ENCODE measurements at places on chromosomes 16 and 17.

GRCh38 chr16:83023640-83024039 is 396.9 kb downstream of the CDH13 start:
- no peak for DNase-seq

GRCh38 chr16:56675685-56676210 is 6.1 kb downstream of the MT1H start:
- no peak for DNase-seq

DNA sequence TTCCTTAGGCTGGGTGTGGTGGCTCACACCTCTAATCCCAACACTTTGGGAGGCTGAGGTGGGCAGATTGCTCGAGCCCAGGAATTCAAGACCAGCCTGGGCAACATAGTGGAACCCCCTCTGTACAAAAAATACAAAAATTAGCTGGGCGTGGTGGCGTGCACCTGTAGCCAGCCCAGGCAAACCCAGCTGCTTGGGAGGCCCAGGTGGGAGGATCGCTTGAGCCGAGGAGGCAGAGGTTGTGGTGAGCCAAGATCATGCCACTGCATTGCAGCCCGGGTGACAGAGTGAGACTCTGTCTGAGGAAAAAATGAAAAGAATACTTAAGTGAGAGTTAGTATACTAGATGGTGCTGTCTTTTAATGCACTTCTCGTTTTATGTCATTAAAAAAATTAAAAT is 15.1 kb downstream of the PPM1D start:
- DNase-seq: no peak

DNA sequence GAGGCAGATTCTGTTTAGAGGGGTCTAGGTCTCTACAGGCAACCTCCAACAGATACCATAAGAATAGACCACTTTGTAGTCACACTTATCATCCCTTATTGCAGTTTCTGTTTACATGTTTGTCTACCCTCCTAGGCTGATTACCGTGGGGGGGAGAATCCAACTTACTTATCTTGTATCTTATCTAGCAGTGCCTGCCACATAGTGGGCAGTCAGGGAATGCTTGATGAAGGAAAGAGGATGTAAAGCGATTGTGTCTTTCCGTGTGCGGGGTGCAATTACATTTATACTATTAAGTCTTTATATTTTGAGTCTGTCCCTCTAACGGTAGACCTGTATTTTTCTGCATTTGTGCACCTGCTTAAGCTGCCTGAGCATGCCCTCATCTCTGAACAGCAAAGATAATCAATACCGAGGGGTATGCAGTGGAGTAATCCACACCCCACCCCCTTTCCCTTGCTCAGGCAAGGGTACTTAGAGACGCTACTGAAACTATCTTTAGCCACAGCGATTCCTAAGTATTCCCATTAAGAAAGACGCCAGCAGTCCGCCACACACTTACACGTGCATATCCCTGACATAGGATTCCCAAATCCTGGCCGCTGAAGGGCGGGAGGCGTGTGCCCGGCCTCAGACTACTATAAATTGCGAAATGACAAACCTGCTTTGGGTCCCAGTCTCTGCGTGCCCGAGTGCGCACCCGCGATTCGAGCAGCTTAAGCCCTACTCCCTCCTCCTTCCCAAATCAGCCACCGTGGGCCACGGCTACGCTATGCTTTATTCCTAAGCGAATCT is 635 bp upstream of the AATF start:
- no peak for DNase-seq

DNA sequence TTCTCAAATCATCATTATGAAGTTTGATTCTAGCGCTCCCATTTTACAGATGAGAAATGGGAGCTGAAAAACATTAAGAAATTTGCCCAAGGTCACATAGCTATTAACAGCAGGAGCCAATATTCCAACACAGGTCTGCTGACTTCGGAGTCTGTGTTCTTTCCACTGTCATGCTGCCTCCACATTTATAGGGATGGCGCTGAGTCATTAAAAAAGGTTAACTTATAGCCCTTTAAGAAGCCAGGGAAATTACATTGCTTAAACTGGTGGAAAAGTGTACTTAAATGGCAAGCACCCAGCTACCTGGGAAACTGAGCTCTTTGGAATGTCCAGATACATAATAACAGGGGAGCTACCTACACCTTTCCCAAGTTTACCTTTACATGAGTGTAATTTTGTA is 65.0 kb downstream of the TBX4 start:
- no peak for DNase-seq

GRCh38 chr17:57946798-57947358 is 8.3 kb downstream of the CUEDC1 start:
- peak; percentile 85 for DNase-seq

GRCh38 chr17:63533433-63534077 is 10.4 kb downstream of the KCNH6 start:
- no peak for DNase-seq

DNA sequence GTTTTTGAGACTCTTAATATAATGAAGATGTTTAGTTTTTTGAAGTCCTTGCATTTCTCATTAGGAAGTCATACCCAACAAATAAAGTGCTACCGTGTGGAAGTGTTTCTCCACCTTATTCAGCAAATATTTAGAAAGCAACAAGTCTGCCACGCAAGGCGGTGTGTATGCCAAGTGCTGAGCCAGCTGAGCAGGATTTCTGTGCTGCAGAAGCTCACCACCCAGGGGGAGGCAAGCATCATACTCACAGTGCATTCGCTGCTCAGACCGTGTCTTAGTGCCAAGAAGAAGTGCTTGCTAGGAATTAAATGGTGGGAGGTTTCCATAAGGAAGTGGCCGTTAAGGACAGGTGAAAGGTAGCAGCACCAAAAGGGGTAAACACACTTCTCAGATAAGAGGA is 111.2 kb downstream of the ARHGAP44 start:
- DNase-seq: no peak

GRCh38 chr17:31558748-31559583 is 167.5 kb downstream of the RAB11FIP4 start:
- peak; percentile 36 for DNase-seq

DNA sequence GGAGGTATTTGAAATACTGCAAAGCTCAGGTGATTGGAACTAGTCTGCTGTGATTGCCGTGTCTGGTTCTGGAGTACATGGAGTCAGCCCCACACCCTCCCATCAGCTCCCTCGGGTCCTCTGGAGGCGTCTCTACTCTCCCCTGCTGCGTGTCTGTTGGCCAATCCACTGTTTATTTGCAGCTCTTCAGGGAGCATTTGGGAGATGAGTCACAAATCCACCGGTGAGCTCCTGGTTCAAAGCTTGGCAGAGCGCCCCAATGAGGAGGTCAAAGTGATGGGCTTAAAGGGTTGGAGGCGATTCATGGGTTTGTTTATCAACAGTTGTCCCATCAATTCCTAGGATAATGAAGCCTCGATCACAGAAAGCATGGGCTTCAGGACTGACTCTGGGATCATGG is 14.6 kb downstream of the CALB2 start:
- no peak for DNase-seq

DNA sequence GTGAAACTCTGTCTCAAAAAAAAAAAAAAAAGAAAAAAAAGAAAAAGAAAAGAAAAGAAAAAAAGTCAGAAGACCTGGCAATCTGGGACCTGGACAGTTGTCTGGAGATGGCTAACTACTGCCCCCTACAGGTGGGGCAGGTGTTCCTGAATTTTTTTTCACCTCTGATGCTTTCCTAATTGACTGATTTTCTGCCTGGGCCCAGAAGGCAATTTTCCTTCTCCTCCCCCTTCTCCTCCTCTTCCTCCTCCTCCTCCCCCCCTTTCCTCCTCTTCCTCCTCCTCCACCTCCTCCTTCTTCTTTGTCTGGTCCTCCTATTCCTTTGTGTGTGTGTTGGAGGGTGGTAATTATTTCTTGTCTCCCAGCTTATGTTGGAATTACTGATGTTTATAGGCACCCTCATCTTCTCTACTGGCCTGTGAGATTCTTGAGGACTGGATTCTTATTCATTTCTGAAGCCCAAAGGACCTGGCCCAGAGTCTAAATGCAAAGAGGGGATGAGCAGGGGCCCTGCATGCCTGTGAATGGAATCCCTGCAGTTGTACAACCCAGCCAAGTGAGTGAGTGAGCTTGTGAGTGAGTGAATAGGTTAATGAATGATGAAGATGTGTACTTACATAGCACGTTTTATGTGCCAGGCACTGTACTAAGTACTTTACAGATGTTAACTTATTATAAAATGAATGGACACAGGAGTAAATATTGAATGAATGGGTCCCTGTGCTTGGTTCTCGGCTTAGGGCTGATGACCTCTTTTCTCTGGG is 26.9 kb downstream of the IRX5 start:
- DNase-seq: no peak

DNA sequence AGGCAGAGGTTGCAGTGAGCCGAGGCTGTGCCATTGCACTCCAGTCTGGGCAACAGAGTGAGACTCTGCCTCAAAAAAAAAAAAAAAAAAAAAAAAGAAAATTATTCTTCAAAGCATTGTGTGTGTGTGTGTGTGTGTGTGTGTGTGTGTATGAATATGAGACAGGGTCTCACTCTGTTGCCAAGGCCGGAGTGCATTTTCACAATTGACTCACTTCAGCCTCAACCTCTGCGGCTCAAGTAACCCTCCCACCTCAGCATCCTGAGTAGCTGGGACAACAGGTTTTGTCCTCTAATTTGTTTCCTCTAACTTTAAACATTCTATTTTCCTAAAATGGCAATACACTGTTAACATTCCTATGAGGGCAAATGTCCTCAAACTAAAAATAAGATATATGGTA is 7.7 kb downstream of the FBXO47 start:
- DNase-seq: no peak
